Activated CD4-positive, alpha-beta T cell treated with anti-CD3 and anti-CD28 coated beads for 24 hours (primary cell): ENCODE measurements at places on chromosomes 16 and 17.

DNA sequence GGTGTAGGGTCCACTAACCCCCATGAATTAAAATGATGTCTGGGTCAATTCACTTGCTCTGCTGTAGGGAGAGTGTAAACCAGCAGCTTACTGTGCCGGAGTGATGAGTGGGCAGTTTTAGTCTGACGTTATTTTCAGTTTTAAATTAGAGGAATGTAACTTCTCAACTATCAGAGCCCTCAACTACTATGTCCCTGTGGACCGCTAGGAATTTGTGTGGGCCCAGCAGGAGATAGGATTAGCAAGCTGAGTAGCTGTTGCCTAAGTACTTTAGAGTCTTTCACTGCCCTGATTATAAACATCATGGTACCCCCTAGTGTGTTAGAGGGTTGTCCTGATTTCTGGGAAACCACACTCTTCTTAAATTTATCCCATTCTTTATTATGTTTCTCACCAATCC, 11.4 kb downstream of the MARVELD3 start:
- DNase-seq, result no peak

GRCh38 chr16:6019490-6019991, 921.9 kb upstream of the EEF2KMT start:
- no peak for DNase-seq

DNA sequence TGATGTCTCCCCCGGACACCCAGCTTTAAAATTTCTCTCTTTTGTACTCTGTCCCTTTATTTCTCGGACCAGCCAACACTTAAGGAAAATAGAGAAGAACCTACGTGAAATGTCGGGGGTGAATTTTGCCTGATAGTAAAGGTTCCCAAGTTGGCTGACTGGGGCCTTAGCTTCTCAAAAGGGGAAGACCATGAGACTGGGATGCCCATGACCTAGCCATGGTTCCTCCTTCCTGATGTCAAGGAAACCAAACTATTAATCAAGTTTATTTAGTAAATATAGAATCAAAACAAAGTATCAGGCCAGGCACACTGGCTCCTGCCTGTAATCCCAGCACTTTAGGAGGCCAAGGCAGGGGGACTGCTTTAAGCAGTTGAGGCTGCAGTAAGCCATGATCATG, 2.4 kb upstream of the EIF1 start:
- no peak for DNase-seq

DNA sequence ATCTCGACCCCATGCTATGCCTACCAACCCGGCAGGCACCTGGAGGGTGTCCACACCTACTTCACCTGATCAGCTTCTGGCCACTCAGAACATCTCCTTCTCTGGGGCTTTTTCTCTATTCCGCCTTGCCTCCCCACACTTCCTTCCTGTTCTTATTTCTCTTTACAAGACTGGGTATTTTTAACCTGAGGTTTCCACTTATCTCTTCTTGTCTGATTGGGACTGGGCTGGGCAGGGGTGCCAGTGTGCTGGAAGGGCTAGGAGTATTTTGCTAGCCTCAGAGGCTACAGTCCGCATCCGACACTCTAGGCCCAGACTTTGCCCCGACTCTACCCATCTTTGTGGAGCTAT, 26.2 kb upstream of the ZNF652 start:
- DNase-seq, result no peak

DNA sequence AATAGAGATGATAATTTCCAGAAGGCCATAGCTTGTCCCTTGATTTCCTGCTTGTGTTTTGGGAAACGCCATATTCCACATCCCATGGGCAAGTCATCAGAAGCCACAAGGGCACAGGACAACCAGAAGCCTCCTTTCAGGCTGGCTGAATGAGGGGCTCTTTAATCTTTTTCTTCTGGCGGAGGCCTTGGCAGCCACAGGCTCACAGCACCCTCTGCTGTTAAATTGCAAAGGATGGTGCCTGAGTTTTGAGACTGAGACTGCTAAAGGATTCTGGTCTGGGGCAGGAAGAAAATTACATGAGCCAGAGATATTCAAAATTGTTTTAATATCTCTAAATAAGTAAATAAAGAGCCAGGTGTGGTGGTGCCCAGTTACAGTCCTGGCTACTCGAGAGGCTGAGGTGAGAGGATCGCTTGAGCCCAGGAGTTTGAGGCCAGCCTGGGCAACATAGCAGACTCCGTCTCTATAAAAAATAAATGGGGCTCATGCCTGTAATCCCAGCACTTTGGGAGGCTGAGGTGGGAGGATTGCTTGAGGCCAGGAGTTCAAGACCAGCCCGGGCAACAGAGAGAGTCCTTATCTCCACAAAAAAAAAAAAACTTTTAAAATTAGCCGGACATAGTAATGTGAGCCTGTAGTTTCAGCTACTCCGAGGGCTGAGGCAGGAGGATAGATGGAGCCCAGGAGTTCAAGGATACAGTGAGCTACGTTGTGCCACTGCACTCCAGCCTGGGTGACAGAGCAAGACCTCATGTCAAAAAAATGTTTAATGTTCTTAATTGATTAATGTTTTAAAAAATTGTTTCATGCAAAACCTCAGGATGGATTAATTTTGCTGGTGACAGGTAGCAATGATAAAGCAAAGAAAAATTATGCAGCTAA, 26.3 kb downstream of the AARSD1 start:
- DNase-seq, result peak; percentile 15
